Activated T-helper 9 cell treated with anti-CD3 and anti-CD28 coated beads, Interleukin-2, amount 50 U/mL, for 16 hours (primary cell): ENCODE measurements at places on chromosomes 3 and 15.

- no peak for DNase-seq
These were observed 70.2 kb downstream of the LRRC28 start for GRCh38 chr15:99321468-99321867.

DNA sequence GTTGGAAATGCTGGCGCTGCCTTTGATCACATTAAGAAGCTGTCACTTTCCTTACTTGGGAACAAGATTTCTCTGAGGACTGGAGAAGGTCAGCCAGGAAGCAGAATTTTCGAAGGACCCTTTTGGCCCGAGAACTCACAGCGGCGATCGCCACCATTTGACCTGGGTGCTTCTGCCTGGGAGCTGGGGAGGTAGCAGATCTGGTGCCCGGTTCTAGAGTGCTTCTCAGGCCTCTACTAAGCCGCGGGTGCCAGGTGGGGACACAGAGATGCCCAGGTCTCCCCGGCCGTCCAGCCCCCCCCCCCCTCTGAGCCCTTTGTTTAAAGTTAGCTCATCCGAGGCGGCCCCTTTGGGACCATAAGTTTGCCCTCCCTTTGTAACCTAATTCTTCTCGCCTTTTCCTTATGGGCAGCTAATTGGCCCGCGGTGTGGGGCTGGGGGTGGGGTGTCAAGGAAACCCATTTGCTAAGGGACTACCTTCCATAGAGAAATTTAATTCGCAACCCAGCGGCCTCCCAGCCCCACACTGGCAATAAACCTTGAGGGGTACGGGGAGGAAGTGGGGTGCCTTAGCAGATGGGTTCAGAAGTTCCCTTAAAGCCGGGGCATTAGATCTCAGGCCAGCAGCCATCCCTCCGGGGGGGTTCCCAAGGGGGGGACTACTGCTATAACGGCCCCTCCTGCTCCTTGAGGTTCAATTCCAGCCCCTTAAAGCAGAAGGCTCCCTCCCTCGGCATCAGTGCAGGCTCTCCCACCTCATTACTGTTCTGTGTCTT, 1.9 kb downstream of the GATA2 start:
- DNase-seq = no peak

DNA sequence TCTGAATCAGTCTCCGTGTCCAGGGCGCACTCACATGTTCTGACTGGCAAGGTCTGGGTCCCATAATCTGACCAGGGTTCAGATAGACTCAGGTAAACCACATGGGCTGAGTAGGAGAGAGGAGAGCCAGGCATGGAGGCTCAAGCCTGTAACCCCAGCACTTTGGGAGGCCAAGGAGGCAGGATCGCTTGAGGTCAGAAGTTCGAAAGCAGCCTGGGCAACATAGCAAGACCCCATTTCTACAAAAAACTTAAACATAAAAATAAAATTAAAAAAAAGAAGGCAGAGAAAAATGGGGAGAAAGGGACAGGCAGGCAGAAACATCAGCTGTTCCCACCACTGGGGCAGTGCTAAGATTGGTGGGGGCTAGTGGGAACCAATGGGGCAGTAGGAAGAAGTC, 5.4 kb downstream of the TMEM43 start:
- DNase-seq = no peak

DNA sequence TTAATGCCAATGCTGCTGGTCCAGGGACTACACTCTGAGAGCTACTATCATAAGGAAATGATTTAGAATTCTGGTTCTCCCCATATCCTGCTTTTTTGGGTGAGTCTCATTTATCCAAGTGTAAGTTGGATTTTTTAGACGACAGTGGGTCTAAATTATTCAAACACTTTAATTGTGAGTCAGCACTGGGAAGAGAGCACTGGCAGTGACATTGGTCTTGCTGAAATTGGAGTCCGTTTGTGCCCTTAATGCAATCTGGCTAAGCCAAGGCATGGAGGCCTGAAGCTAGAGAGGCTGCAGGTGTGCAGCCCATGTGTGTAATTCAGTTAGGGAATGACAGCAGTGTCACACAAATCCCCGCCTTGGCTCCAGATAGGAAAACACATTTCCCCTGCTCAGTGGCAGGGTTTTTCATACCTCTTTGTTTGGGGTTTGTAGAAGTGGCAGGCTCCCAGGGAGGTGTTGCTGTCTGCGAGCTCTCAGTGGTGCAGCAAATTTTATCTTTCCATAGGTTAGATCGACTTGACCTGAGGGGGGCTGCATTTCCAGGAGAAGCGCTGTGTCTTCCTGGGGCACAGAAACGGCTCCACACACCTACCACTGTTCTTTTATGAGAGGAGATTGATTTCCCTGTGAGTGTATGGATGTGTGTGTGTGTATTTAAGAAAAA, 197.7 kb downstream of the CD47 start:
- DNase-seq = no peak

- DNase-seq = no peak
These were observed 74.9 kb downstream of the PFN2 start for GRCh38 chr3:149895769-149896168.

- DNase-seq = no peak
These were observed 93.7 kb downstream of the TMEM266 start for GRCh38 chr15:76153241-76154197.

DNA sequence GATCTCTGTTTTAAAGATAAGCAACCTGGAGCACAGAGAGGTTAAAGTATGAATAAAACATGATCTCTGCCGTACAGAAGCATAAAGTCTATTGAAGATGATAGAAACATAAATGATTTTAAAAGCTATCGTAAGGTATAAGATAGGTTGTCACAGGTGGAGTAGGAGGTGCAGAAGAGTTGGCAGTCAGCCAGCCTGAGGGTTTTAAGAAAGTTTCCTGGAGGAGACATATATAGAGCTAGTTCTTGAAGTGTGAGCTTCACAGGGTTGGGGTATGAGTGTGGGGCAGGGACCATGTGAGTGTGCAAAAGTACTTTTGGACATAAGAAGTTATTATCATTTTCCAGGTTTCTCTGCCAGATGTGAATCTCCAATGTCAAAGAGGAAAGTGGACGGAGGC, 3.9 kb upstream of the FGF12 start:
- no peak for DNase-seq

- no peak for DNase-seq
These were observed 20.2 kb downstream of the ITGA11 start for GRCh38 chr15:68411735-68412134.

DNA sequence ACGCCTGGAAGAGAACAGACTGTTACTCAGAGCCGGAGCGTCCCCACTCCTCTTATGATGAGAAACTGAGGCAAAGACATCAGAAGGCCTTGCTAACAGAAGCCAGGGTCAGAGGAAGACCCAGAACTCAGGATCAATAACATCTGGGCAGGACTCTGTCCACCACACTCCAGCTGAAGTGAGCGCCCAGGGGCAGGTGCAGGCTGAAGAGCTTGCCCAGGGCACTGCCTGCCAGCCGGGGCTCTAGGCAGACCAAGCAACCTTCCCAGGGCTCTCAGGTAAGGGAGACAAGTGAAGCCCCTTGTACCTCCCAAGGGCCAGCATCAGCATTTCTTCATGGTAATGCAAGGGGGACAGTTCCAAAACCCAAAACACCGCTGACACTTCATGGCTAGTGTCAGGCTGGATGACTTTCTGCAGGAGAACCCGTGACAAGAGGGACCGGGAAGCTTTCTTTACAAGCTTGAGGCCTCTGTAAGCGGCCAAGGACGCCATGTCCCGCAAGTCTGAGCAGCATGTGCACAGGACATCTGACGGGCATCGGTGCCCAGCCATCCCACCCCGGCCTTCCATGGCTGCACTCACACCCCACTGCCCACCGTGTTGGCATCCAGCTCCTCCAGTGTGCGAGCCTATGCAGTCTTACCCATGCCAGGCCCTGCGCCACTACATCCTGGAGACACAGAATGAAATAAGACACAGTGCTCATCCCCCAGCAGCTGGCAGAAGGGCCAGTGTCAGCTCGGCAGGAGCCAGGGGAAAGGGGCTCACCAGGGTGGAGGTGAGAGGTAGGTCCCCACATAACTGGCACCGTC, 14.1 kb downstream of the XXYLT1 start:
- DNase-seq = no peak

GRCh38 chr3:16476636-16477035, 36.9 kb downstream of the RFTN1 start:
- no peak for DNase-seq

- no peak for DNase-seq
These were observed 24.2 kb upstream of the CLRN1 start for GRCh38 chr3:150996731-150997130.

DNA sequence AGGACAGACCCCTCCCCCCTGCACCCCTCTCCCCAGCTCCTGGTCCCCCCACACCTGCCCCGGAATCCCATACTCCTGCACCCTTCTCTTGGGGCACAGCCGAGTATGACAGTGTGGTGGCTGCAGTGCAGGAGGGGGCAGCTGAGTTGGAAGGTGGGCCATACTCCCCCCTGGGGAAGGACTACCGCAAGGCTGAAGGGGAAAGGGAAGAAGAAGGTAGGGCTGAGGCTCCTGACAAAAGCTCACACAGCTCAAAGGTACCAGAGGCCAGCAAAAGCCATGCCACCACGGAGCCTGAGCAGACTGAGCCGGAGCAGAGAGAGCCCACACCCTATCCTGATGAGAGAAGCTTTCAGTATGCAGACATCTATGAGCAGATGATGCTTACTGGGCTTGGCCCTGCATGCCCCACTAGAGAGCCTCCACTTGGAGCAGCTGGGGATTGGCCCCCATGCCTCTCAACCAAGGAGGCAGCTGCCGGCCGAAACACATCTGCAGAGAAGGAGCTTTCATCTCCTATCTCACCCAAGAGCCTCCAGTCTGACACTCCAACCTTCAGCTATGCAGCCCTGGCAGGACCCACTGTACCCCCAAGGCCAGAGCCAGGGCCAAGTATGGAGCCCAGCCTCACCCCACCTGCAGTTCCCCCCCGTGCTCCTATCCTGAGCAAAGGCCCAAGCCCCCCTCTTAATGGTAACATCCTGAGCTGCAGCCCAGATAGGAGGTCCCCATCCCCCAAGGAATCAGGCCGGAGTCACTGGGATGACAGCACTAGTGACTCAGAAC, 9.8 kb downstream of the MAP1A start:
- DNase-seq = no peak

DNA sequence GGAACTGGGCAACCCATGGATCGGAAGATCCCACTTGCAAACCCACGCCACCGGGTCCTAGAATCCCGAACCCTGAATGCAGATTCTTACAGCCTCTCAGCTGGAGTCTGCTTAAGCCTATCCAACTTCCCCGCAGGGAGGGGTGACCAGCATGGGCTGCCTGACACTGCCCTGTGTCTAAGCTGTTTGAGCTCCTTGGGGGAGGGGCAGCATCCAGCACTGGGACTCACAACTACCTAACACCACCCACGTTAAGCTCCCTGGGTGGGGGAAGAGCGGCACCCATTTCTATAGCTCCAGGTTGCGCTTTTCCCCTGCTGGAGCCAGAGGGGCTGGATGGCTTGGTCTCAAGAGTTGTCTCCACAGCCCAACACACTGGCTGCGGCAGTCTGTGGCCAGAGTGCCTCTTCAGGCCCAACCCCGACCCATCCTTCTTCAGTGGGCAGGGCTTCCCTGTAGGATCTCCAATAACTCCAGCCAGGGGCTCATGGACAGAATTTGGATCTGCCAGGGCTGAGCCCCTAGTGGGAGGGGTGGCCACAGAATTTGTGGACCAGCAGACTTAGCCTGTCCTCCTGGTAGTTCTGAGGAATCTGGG, 649.2 kb downstream of the TUSC7 start:
- no peak for DNase-seq

DNA sequence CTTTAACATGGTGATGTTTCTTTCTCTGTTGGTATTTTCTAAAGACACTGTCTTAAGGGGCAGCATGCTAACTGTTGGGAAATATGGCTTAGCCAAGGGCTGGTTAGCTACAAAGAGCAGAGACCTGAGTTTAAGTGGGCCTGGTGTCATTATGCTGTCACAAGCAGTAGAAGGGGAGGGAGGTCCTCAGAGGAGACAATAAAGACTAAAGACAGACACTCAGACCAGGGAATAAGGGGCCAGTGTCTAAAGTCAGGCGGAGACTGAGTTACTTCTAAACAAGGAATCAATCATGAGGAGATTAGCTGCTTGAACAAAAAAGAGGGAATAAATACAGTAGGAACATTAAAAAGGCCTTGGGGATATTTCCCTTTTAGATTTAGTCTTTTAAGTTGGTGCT, 142.7 kb upstream of the DPPA4 start:
- no peak for DNase-seq

DNA sequence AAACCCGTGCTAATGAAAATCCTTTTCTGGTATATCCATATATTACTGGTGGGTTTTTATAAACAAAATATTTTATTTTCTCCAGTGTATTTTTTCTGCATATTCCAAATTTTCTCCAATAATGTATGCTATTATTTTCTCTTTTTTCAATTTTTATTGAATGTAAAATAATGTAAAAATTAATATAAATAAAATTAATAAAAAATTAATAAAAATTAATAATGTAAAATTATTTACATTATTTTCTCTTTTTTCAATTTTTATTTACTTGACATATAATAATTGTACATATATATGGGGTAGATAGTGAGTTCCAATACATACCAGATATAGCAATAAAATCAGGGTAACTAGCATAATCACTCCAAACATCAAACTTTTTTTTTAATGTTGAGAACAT, 56.4 kb downstream of the OXSM start:
- DNase-seq = no peak

- no peak for DNase-seq
These were observed 6.0 kb upstream of the LIPH start for GRCh38 chr3:185558395-185558794.

DNA sequence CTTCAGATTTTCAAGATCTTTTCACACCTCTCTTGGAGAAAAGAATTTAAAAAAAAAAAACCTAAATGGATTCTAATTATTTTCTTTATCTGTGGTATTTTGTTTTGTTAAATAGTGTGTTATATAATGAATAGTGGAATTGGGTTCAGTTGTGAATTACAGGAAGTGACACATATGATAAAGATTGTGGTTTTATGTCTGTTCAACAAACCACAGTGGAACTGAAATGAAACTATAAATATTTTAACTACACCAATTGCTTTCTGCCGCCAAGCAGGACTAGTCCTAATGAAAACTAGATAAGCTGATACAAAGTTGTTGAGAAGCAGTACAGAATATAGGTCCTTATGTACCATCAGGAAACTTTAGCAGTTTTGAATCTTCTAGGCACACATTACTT, 121.6 kb downstream of the UBE2E2 start:
- no peak for DNase-seq

DNA sequence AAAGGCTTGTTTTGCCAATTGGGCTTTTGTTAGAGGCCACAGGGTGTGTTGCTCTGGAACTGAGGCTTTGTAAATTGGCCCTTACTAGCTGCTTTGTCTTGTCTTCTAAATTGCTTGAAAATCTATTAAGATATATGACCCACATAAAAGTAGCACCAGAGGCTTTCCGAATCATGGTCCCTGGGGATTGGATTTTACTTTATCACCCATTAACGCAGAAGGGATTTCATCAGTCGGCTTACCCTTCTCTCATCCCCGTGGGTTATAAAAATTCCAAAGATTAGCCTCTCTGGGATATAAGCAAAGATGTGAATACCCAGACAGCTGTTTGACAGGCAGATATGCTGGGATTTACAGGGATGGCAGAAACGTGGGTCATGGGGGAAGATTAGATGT, 98.3 kb upstream of the CHL1 start:
- DNase-seq = no peak

- no peak for DNase-seq
These were observed 114.6 kb downstream of the SLCO3A1 start for GRCh38 chr15:91967935-91968606.
